ENCODE measurements at places on chromosomes 6 and 20. TPM values are rescaled to one million over a fixed set of nuclear protein-coding genes. Genes with fewer than 3 reads are reported as not detected.

SLC32A1 gene
- 1.3 TPM for total RNA-seq

SFTA2 gene
- total RNA-seq = not detected

SOX4 gene
- 95.9 TPM for total RNA-seq

ENPP5 gene
- total RNA-seq = 13.9 TPM

NUS1 gene
- 37.0 TPM for total RNA-seq

BAG2 gene
- 1.5 TPM for total RNA-seq

TMEM217 gene
- 1.6 TPM for total RNA-seq

IL17A gene
- not detected for total RNA-seq

PRSS35 gene
- total RNA-seq = 3.8 TPM

SLC17A3 gene
- total RNA-seq = not detected

NKAPL gene
- total RNA-seq = 0.42 TPM

ATXN1 gene
- total RNA-seq = 10.4 TPM

CALHM4 gene
- total RNA-seq = not detected

KIF6 gene
- 0.26 TPM for total RNA-seq

OR2H2 gene
- not detected for total RNA-seq

DPPA5 gene
- total RNA-seq = not detected

LTB gene
- total RNA-seq = 10.6 TPM

OR12D1 gene
- total RNA-seq = not detected

MEP1A gene
- total RNA-seq = not detected

SLC35B2 gene
- total RNA-seq = 52.5 TPM

EDEM2 gene
- 21.4 TPM for total RNA-seq

CUTA gene
- 215 TPM for total RNA-seq

TAAR9 gene
- not detected for total RNA-seq

STAU1 gene
- total RNA-seq = 95.4 TPM

NRN1 gene
- total RNA-seq = 0.44 TPM

OR2B6 gene
- total RNA-seq = not detected

APCDD1L gene
- 6.4 TPM for total RNA-seq

BMP7 gene
- total RNA-seq = 49.6 TPM

PIM1 gene
- 43.9 TPM for total RNA-seq

PRDM13 gene
- 0.07 TPM for total RNA-seq

EYA4 gene
- 0.26 TPM for total RNA-seq

SLC16A10 gene
- total RNA-seq = 9.3 TPM
